ENCODE measurements at places on chromosomes 5 and 9.

DNA sequence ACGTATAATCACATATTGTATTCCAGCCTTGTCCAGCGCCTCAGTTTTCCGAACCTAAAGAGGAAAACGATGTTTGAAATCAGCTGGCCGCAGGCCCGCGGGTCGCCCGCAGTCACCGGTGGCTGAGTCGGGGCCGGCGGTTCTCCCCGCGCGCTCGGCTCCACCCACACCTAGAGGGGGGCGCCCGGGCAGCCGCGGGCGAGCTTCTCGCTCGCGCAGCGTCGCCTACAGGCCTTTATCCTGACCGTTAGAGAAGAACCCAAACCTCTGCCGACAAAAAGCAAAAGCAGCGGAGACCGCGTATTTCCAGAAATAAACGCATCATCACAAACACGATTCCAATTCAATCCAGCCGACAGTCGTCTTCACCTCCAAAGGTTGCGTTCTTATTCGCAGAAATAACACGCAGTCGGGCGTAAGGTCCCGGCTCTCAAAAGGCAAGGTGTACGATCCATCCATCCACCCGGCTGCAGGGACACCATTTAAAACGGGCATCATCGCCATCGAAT lies 725 bp upstream of the NIPBL start:
- peak; percentile 71 for DNase-seq

DNA sequence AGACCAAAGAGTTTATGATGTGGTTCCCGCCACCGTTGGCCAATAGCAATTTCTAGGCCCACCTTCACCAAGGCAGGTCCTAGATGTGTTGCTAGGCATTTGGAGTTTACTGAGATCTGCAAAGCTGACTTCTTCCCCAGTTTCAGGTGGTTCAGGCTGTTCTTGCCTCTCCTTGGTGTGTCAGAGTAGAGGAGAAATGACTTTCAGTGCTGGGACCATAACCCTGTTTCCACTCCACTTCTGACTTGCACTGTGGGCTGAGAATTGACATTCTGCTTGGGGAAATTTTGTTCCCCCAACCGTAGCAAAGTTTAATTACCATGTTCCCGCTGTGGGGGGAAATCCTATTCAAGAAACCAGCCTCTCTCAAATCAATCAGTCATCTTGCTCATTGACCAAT lies 128.0 kb upstream of the GABRP start:
- DNase-seq: no peak

- no peak for DNase-seq
Measured at GRCh38 chr9:69574057-69574456, 98.1 kb downstream of the APBA1 start.

GRCh38 chr5:142852416-142853198 lies 82.4 kb downstream of the ARHGAP26 start:
- no peak for DNase-seq

DNA sequence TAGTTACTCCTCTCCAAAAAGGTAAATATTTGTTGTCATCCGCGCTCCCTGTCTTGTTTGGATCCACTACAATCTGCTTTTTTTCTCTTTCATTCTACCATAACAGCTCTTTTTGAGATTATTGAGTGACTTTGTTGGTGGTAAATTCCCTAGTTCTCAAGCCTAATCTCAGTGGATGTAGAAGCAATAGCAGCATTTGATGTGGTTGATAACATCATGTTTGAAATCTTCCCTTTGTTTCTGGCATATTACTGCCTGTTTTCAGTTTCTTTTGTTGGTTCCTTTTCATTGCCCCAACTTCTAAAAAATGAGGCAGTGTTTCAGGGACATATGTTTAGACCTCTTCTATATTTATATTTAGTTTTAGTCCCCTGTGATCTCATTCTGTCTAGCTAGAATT lies 8.9 kb downstream of the CDC42SE2 start:
- peak; percentile 55 for DNase-seq

GRCh38 chr5:55601204-55601618 lies 66.4 kb upstream of the PLPP1 start:
- no peak for DNase-seq

DNA sequence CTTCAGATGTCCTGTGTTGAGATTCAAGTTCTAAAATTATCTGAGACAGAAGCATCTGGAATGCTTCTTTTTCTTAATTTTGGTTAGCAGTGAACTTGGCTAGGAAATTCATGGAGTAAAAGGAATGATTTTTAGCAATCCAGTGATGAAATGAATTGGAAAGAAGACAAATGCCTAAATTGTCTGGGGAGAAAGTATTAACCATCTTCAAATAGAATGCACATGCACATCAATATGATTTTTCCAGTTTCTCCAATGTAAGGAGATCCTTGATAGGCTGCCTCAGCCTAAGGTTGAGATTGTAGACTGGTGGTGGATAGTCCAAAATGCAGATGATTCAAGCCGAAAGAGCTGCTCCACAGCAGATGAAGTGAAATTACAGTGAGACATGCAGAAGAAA lies 106.7 kb downstream of the PCSK5 start:
- DNase-seq: no peak

GRCh38 chr5:142929587-142929986 lies 159.4 kb downstream of the ARHGAP26 start:
- peak; percentile 56 for DNase-seq

Data from CD4-positive, alpha-beta T cell treated with Interleukin-2 at 100 ng/mL for 4 hours (primary cell).